ENCODE measurements at places on chromosomes 4 and X.

- DNase-seq = no peak
Measured at GRCh38 chr4:53105313-53105712, 243.2 kb downstream of the RASL11B start.

DNA sequence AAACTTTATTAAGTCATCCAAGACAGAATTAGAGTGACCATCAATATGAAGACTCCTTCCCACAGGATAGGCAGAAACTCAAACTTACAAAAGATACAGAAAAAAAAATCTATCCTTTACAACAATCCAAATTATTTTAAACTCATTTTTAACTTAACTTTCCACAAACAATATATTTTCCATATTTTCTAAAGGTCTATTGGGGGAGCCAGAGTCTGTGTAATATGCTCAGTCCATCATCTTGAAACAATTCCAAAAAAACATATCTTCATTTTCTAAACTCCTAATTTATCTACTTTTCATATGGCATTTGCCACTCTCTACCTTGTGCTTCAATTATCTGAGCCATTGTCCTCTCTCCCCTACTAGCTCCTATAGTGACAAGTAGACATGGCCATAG, 378.1 kb downstream of the PDGFC start:
- no peak for DNase-seq

- no peak for DNase-seq
Measured at GRCh38 chr4:108833046-108833445, 70.2 kb upstream of the ETNPPL start.

- no peak for DNase-seq
Measured at GRCh38 chr4:184328022-184328736, 110.5 kb upstream of the ENPP6 start.

DNA sequence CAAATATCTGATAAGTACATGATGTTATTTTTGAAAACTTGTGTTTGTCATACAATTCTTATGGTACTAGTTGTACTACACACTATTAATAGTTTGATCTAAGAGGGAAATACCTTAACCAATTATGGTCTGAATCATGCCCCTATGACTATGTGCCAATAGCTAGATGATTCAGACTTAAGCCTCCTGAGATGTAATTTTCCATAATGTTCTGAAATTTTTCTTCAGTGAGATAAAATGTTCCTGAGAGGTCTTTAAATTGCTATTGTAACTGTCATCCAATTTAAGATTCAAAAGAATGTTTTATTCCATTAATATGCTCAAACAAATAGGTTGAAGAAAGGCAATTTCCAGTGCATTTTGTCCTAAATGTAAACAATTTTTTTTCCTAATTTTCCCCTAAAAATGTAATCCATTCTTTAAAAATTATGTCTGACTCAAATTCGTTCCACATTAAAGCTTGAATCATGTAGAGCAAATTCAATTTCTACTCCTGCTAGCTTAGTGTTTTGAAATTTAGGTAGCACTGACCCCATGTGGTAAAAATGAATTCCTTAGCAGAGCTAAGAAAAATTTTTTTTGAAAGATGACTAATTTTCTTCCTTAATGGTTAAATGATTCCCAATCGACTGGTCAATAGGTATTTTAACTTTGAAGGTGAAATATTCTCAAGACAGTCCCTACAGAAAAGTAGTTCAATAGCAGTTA, 49.1 kb downstream of the APOOL start:
- DNase-seq = no peak

DNA sequence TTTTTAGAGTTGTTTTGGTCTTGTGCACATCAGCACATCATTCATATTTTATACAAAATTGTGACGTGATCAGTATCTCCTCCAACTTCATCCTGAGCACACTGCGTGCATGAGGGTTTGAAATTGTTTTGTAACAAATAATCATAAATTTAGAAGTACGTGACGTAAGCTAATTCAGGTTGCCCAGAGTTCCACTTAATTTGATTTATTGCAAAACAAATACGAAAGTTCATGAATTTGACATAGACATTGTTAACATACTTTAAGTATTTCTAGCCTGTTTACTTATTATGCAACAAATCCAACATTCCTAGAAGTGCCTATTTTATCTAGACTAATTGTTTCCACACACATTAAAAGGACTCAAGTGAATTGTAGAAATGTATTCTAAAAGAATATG, 48.3 kb downstream of the MAP7D3 start:
- no peak for DNase-seq

GRCh38 chr4:47017494-47017893, 13.9 kb upstream of the GABRB1 start:
- DNase-seq = no peak

GRCh38 chrX:107715331-107716117, 60.1 kb downstream of the TSC22D3 start:
- peak; percentile 23 for DNase-seq

- no peak for DNase-seq
Measured at GRCh38 chr4:76782837-76783236, 115.1 kb downstream of the SOWAHB start.

DNA sequence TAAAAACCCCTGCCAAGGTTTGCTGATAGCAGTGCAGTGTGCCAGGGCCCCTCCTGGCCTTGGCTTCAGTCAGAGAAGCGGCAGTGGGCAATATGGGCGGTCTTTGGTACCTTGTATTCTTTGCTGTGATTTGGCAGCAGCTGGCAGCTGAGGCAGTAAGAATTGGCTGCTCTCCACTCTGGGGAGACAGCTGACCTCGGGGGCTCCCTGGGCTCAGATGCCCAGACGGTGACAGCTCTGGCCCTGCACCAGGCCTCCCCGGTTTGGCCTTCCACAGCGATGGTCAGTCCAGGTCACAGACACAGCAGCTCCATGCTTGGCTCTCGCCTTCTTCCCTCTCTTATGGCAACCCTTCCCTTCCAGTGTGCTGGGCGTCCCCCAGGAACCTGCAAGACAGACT, 330.9 kb downstream of the BCOR start:
- DNase-seq = no peak

- no peak for DNase-seq
Measured at GRCh38 chr4:65917486-65917885, 247.2 kb upstream of the EPHA5 start.

- DNase-seq = no peak
Measured at GRCh38 chr4:96753216-96753615, 913.3 kb downstream of the PDHA2 start.

DNA sequence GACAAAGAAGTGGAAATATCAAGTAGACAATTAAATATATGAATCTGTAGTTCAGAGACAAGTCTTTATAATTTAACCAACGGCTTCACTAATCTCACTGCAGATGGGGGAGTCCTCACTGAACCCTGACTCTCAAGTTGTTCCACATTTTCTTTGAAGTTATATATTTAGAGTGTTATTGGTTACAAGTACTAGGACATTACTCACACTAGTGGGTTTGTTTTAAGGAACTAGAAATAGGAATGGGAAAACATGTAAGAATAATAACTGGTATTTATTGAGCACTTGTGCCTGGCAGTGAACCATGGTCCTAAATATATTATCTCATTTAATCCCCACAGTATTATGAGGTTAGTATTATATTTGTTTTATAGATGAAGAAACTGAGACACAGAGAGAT, 22.0 kb downstream of the MND1 start:
- no peak for DNase-seq

GRCh38 chr4:123996718-123997510, 600.3 kb downstream of the SPRY1 start:
- no peak for DNase-seq

DNA sequence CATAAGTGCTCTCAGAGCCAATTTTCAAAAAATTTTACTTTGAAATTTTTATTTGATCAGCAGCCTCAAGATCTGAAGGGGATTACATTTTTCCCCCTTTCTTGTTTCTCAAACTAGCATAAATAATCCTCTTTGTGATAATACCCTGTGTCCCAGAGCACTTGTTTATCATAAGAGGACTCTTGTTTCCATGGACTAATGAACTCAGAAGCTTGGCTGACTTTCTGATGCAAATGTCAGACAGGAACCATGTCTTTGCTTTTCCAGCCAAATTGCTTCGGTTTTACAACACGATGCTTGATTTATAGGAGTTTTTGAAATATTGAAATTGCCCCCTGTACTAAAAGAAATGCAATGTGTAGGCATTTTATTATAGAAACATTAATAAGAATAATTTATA, 859.3 kb upstream of the LCORL start:
- DNase-seq = no peak

- DNase-seq = no peak
Measured at GRCh38 chrX:116111497-116111896, 59.0 kb upstream of the AGTR2 start.

DNA sequence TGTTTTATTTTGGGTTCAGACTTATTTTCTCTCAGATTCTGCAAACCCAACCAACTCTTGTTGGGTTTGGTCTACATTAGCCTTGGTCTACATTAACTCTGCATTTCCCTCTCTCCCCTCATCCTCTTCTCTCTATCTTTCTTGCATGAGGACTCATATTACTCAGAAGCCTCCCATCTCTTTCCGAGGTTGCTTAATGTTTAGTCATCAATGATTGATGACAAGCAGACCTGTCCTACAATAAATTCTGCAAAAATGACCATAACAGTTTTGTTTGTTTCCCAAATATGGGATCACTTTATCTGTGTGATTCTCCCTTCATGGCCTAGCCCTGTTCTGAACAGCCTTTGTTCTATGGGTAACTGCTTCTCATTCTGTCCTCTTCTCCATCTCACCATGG, 75.2 kb downstream of the GABRB1 start:
- no peak for DNase-seq

DNA sequence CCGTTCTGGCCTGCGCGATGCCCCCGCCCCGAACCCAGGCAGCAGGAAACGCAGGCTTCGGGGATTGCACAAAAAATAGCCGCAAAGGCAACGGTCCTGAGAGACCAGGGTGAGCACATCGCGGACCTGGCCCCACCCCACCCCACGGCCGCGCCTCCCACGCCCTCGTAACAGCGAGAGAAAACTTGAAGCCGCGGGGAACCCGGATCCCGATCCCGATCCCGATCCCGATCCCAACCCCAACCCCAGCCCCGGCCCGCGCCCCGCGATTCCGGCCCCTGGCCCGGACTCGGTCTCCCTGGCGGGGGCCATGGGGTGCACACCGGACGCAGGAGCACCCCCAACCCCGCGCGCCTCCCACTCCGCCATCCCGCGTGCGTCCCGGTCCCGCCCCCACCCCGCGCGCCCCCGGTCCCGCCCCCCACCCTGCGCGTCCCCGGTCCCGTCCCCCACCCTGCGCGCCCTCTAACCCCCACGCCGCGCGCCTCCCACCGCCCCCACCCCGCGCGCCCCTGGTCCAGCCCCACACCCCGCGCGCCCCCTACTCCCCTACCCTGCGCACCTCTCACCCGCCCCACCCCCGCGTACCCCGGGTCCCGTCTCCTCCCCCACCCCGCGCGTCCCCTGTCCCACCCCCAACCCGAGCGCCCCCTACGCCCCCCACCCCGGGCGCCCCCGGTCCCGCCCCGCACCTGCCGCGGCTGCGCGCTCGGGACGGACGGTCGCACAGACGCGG, 29.0 kb downstream of the NOP14 start:
- no peak for DNase-seq

DNA sequence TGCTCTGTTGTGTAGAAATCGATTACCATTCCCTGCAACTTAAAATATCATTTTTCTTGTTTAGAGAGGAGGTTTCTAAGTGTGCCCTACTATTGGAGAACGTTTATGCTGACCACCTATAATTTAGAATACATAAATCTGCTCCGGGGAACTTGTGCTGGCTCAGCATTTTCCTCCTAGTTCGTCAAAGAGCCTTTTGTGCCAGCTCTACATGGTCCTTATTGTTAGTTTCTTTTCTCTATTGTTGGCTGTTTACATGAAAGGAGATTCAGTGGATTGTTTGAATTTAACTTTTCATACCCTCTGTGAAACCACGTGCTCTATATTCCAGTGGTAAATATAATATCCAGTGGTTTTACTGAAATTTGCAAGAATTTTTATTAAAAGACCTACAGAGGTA, 53.4 kb upstream of the ATP8A1 start:
- DNase-seq = no peak

DNA sequence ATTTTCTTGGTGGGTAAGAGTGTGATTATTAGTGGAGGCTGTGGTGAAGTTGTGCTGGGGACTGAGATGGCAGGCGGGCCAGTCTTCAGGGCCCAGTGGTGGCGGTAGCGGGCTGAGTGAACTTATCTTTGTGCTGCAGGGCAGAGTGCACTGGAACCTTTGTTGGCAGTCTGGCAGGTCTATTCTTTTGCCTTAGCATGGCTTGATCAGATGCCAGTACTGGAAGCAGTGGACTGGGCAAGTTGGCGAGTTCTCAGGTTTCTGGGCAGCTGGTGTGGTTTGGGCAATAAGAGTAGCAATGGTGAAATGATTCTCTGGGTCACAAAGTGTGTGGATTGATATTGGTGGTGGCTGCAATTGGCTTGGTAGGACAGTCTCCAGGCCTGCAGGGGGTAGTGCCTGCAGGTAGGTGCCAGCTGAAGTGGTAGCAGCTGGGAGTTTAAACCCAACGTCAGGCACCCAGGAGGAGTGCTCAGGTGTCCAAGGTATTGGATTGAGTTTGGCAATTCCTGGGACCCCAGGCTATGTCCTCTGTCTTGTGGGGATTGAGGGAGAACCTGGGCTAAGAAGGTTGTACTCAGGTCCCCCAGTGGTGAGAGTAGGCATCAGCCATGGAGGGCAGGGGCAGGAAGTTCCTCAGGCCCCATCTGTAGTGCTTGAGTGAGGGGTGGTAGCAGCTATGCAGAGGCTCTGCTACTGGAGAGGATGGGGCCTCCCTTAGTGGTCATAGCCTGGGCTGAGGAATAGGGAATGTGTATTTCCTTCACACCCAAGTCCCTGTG, 34.9 kb upstream of the SLC25A14 start:
- no peak for DNase-seq

DNA sequence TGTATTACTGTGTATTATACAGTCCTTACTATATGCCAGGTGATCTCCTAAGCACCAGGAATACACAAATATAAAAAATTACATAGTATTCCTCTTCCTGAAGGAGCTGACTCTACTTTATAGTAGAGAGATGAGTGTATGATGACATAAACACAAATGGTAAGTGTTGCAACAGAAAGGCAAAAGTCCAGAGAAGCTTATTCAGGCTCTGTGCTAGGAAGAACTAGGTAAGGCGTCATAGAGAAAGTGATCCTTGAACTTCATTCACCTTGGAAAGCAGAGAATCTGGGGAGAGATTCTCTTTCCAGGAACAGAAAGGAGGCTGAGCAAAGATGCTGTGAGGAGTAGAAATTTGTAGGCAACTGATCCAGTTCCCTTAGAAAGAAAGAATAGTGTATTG, 115.0 kb upstream of the KCNIP4 start:
- DNase-seq = no peak

GRCh38 chrX:65731684-65732289, 64.3 kb downstream of the MSN start:
- DNase-seq = no peak
